Activated CD4-positive, alpha-beta T cell treated with anti-CD3 and anti-CD28 coated beads, Interleukin-2, amount 10 ng/mL, durations not matched to agents 7 days and 5 days (primary cell): ENCODE measurements at places on chromosomes 4 and X. TPM values are rescaled to one million over a fixed set of nuclear protein-coding genes. Genes with fewer than 3 reads are reported as not detected.

AKAP4 gene
- total RNA-seq, result not detected

PPEF2 gene
- total RNA-seq, result 0.12 TPM

DNA sequence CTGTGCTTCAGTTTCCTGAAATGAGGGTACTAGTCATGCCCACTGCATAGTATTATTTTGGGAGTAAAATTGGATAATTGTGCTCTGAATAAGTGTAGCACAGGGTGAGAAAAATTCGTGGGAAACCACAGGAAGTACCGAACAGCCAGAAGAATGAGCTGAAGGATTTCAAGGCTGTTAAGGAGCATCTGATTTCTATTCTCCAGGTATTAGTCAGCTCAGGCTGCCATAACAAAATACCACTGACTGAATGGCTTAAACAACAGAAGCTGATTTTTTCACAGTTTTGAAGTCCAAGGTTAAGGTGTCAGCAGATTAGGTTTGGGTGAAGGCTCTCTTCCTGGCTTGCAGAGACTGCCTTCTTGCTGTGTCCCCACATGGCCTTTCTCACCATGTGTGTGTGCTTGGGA, 41.9 kb downstream of the WWC2 start:
- no peak for DNase-seq

DNA sequence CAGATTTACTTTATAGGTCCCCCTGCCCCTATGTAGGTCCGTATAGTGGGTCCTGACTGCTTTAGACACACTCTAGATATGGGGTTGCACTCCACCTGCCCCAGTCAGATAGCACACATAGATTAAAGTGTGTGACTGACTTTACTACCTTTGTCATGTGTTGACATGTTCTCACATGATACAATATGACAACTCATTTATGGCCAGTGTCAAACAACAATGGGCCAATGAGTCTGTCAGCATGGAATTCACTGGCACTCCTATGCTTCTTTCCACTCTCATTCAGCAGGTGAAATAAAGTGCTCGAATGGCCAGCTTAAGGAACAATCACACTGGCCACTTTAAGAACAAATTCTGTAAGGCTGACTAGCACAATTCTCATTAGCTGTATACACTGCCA, 23.8 kb upstream of the FMR1NB start:
- DNase-seq, result no peak

- DNase-seq, result no peak
Observed at GRCh38 chrX:47864300-47864699, 27.6 kb downstream of the ZNF81 start.

DNA sequence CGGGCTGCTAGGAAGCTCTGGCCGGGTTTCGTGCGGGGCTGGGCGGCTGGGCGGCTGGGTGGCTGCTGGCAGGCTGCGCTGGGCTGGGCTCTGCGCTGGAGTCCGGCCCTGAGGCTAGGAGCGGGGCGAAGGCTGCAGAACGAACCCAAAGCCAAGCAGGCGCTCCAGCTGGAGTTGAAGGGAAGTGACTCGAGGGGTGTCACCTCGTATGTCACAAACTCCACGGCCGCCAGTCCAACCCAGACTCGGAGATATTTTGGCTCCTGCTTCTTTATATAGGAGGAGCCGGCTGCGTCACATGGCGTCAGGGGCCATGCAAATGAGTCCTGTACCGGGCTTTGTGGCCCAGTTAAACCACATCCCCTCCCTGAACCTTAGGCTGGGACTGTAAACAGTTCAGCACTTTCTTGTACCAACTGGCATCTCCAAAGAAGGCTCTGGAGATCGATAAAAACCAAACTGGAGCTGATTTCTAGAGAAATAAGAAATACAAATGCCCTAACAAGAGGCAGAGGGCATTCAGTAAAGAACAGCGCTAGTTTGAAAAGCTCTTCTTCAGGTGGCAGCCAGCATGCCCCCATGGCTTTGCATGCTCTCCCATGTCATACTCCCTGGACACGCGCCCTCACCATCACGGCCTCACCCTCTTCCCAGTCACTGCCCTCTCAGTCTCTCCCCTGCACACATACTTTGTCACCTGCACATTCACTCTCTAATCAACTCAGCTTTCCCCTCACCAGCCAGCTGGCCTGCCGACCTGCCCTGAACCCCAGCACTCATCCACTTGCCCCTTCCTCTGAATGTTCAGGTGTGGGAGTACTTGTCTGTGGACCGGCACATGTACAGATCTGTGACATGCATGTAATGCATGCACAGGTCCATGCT, 58.5 kb downstream of the TSC22D3 start:
- peak; percentile 90 for DNase-seq
